ENCODE measurements at places on chromosomes 2 and 18.
A peak's percentile ranks its signal among the peaks of the same experiment; 100 is the strongest.

DNA sequence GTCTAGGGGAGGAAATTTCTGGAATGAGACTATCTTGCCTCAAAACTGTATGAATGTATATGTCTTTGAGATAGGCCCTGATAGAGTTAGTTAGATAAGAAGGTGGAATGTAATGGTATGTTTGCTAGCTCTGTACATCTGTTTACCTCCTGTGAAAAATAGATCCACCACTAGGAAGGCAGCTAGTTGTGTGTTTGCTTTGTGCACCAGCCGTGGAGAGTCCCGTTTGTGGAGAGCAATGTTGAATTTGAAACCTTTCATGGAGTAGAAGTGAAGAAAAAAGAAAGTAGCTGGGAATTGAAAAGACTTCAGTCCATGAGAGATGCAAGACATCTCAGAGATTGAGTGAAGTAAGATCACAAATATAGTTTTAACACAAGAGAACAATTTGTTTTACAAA, 25.4 kb downstream of the ASXL3 start:
- DNase-seq: no peak

GRCh38 chr2:9618410-9618809, 12.4 kb downstream of the YWHAQ start:
- DNase-seq: no peak

- DNase-seq: no peak
These were observed 222.5 kb upstream of the SESTD1 start for GRCh38 chr2:179487010-179487731.

- no peak for DNase-seq
These were observed 105.8 kb upstream of the TTN start for GRCh38 chr2:178913049-178913441.

DNA sequence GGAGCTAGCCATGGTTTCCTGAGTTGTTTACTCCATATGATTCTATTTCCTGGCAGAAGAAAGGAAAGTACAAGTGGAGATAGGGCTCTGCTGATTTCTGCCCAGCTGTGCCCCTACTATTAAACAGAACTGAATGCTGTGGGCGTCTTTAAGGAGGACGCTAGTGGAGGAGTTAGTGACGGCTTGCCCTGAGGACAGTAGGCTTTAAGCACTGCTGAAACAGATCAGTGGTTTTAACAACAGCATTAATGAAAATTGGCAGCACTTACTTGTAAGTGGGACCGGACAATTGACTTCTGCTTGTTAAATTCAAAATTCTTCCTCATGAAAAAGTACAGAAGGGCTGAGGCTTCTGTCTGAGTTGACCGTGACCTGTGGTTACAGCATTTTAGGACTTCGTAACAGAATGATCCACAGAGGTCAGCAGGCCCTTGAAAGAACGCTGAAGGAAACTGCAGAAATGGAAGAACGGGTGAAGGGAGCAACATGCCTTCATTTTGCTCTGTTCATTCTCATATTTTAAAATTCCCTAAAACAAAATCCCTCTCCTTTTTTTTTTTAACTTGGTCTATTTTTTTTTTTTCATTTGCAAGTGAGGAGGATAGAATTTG, 80.6 kb upstream of the CCDC195 start:
- no peak for DNase-seq

GRCh38 chr18:56823986-56824565, 172.9 kb downstream of the WDR7 start:
- no peak for DNase-seq

GRCh38 chr2:72731116-72731515, 94.7 kb downstream of the EXOC6B start:
- no peak for DNase-seq

GRCh38 chr2:133209325-133209724, 358.9 kb downstream of the NCKAP5 start:
- DNase-seq: no peak

GRCh38 chr18:47191961-47192360, 15.8 kb upstream of the IER3IP1 start:
- no peak for DNase-seq

- DNase-seq: peak; percentile 58
These were observed 218.4 kb upstream of the HS6ST1 start for GRCh38 chr2:128536925-128537620.

GRCh38 chr18:63545000-63545399, 2.8 kb downstream of the SERPINB12 start:
- DNase-seq: no peak

GRCh38 chr2:47016172-47016913, 100.7 kb upstream of the MCFD2 start:
- no peak for DNase-seq

DNA sequence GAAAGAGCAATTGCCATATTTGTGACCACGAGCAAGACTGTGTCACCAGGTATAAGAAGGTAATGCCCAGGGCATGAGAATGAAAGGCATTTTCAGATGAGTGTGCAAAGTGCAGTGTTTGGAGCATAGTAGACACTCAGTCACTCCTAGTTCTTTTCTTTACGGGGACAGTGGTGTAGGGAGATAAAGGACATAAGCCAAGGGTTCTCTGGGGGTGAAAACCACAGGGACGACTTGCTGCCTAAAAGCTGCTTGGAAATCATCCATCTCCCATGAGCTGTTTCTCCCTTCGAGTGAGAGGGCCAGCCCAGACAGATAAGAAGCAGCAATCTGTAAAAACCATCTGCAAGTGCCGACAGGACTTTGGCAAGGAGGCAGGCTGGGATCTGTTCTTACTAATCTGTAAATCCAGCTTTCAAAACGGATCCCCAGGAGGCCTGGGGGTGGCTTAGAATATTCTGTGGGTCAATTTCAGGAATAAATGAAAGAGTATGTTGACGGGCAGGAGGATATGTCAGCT, 221.6 kb downstream of the LPIN1 start:
- no peak for DNase-seq

DNA sequence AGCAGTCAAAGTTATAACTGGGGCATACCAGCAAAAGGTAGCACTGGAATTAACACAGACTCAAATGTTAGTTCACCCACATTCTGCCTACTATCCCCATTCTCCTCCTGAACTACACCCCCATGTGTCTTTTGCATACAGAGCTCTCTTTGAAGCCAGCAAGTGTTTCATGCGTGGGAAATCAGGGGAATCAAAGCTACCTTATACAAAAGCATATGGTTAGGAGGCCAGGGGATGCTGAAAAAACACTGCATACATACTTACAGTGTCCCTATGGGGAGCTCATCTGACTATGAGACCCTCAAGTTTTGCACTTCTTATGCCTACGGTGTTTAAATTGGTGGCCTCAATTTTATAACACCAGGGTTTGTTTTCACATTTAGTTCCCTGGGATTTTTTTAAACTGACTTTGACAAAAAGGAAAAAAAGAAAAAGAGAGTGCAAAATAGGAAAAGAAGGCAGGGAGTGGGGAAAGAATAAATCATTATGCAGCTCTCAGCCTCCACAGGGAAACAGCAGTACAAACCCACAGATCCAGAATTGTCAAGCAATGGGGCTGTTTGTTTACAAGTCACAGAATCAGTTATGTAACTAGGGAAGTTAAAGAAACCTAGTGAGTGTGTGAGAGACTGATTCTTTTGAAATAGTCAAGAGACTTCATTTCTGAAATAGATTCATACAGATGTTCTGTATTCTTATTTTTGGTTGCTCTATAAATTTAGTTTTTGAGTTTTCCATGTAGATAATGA, 20.1 kb upstream of the PPP3R1 start:
- DNase-seq: no peak

DNA sequence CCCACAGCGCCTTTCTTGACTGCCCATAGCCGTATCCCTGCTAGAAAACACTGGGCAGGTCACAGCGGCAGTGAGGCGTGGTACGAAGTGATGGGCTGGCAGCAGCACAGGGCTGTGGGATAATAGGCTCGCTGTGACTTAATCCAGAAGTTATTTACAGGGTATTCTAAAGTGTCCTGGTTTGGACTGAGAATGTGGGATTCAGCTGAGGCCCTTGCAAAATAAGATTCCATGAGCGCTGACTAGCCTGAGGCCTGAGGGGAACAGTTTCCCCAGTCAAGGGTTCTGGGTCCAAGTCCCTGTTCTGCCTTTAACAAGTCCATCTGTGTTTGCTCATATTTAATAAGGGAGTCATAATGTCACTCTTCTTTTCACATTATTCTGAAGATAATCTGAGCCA, 34.6 kb downstream of the SETBP1 start:
- no peak for DNase-seq

DNA sequence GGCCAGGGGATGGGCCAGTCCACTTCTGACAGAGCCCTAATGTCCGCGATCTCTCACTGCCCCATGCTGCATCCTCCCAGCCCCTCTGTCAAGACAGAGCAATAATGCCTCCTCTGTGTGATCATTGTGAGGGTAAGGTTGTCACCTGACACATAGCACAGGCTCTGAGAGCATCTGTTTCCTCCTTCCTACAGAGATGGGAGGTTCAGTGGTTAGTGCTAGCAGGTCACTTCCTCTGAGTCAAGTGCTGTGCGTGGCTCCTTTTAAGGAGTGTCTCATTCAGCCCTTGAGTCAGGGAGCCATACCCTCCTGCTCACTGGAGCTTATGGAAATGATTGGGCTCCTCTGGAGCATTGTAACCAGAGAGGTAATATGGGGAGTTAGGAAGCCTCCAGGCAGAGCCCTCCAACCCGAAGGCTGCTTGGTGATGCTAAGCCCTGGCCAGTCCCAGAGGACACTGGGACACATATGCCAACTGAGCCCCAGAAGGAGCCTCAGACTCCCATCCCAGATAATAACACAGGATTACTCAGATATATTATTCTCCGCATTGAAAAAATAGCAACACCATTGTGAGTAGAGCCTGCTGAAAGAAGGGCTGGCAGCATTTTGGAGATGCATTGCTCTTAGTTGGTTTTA, 189.0 kb downstream of the GALNT1 start:
- peak; percentile 24 for DNase-seq

DNA sequence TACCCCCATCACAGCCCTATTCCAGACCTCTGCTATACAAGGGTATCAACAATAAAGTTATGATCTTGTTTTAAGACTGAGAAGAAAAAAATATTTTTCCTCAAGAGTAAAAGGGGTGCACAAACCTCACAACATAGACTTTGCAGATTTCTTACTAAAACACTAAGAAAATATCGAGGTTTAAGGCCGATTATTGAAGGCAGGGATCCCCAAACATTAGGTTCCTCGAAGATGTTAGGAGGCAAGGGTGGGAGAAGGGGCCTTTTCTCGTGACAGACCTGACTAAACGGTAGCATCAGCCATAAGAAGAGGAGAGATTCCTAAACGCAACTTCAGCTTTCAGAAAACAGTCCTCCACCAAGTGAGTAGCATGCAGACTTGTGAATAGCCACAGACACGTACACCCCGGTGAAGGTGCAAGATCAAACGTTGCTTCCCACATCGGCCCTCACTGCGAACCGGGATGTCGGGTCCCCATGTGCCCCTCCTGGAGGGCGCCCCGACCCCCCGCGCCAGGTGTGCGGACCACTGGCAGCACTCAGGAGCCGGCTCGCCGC, 678 bp downstream of the PIAS2 start:
- DNase-seq: peak; percentile 47

DNA sequence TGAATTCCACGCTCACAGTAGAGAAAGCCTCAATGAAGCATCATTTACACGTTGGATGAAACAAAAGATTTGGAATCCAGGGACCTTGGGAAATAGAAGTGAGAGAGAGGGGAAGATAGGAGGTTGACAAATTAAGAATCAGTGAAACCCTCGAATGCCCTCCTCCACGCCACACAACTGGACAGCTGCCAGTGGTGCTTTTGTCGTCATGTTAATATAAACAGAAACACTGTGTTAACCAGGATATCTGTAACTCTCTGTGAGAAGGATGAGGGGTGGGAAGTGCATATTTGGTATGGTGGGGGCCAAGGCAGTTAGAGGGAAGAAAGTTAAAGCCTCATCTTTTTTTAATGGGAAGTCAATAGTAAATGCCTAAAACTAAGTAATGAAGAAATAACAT, 108.7 kb downstream of the GFPT1 start:
- DNase-seq: no peak

DNA sequence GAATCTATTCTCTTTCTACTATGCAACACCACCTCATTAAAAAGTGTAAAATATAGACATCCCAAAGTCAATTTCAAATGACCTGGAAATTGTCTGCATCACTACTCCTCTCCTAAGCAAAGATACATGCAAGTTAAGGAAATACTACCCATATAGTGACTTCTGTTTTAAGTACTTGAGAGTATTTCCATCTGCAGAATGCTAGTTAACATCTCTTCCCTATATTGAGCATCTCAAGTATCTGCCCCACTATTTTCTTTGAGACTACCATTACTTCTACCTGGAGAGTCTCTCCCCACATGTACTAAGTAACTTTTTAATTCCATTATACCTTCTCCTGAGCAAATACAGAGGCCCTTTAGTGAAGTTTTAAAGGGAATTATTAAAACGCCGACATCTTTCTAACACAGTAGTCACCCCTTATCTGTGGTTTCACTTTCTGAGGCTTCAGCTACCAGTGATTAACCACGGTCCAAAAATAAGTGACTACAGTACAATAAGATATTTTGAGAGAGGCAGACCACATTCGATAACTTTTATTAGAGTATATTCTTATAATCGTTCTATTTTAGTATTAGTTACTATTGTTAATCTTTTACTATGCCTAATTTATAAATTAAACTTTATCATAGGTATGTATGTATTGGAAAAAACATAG, 21.8 kb downstream of the CWC22 start:
- DNase-seq: no peak

GRCh38 chr2:105220604-105221003, 20.9 kb upstream of the GPR45 start:
- no peak for DNase-seq

GRCh38 chr2:123648016-123648415, 377.1 kb upstream of the CNTNAP5 start:
- no peak for DNase-seq

GRCh38 chr2:26738481-26738880, 25.6 kb upstream of the SLC35F6 start:
- DNase-seq: no peak

DNA sequence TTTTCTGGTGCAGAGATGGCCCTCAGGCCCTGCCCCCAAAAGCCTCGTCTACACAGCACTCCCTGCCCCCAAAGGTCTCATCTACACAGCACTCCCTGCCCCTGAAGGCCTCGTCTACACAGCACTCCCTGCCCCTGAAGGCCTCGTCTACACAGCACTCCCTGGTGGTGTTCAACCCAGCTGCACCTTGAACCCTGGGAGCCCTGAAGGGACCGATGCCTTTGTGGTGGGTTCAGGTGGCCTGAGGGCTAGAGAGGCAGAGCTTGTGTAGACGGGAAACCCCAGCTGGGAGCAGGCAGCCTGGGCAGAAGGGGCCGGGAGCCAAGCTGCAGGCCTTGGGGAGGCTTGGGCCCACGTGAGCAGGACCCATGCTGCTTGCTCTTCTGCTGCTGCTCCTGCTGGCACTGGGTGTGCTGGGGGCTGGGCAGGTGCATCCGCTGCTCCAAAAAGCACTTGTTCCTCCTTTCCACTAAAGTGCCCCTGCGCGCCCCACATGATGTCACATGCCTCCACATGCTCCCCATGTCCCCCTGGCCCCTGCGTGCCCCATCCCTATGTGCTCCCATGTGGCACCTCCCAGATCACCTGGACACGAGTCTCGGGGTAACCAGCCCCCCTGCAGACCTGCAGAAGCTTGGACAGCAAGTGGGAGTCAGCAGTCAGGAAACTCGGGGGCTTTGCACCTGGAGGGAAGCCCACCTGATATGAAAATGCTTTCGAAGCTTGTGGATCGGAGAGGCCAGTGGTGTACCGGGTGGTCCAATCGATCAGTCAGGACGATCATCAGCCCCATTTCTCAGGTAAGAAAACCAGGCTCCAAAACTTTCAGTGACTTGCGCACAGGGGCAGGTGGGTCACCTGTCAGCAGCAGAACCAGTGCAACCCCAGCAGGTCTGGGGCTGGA, 94.9 kb upstream of the CTDP1 start:
- no peak for DNase-seq

All from activated CD4-positive, alpha-beta T cell treated with anti-CD3 and anti-CD28 coated beads for 48 hours (primary cell).